ENCODE measurements at places on chromosomes 6 and 20. TPM values are rescaled to one million over a fixed set of nuclear protein-coding genes. Genes with fewer than 3 reads are reported as not detected.

DNA sequence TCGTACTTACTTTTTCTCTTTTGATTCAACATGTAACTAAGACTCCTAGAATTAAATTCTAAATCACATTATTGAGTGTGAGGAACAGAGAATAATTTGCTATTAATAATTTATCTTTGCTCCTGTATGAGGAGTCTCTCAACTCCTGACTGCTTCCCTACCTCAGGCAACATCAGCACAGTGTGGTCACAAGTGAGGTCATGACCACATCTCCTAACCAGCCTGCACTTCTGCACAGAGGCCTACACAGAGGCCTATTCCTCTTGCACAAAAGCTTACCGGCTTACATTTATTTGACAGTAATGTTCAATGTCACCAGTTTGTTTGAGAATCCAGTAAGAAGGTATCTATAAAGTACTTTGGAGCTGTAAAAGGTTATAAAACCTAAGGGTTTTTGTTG lies 637.4 kb upstream of the MARCKS start:
- no peaks in the 10 kb centered on the region for H3K27me3 ChIP-seq
- no peak overlapping the region for H3K27ac ChIP-seq
- DNase-seq: no peak
- H3K4me1 ChIP-seq: no peaks in the 10 kb centered on the region

GRCh38 chr20:50136822-50137599 lies 16.5 kb downstream of the PEDS1 start:
- no peak overlapping the region for H3K4me3 ChIP-seq
- peaks cover 2% of the 10 kb centered on the region for H3K36me3 ChIP-seq
- H3K27ac ChIP-seq: no peak overlapping the region
- no peaks in the 10 kb centered on the region for H3K27me3 ChIP-seq
- DNase-seq: no peak

- H3K4me1 ChIP-seq: peaks cover 4% of the 10 kb centered on the region
- no peak overlapping the region for H3K4me3 ChIP-seq
- H3K27me3 ChIP-seq: peaks cover 34% of the 10 kb centered on the region
- no peaks in the 10 kb centered on the region for H3K36me3 ChIP-seq
- H3K27ac ChIP-seq: no peak overlapping the region
Observed at GRCh38 chr6:41451039-41451438, 95.1 kb upstream of the FOXP4 start.

- no peak for DNase-seq
- no peaks in the 10 kb centered on the region for H3K36me3 ChIP-seq
- no peak overlapping the region for H3K27ac ChIP-seq
- no peak overlapping the region for H3K4me3 ChIP-seq
Observed at GRCh38 chr6:48973491-48973890, 489.6 kb downstream of the MMUT start.

Gene HSPA1L
- 8.1 TPM for total RNA-seq

All from T-cell (primary cell).